ENCODE measurements at places on chromosomes 5 and 9.

GRCh38 chr5:74415695-74416102 lies 224.8 kb downstream of the ENC1 start:
- DNase-seq, result no peak

- no peak for DNase-seq
Measured at GRCh38 chr9:15354713-15355112, 47.7 kb upstream of the TTC39B start.

GRCh38 chr9:74935008-74935407 lies 17.7 kb downstream of the C9orf40 start:
- no peak for DNase-seq

- DNase-seq, result no peak
Measured at GRCh38 chr5:38497946-38498345, 58.5 kb downstream of the LIFR start.

DNA sequence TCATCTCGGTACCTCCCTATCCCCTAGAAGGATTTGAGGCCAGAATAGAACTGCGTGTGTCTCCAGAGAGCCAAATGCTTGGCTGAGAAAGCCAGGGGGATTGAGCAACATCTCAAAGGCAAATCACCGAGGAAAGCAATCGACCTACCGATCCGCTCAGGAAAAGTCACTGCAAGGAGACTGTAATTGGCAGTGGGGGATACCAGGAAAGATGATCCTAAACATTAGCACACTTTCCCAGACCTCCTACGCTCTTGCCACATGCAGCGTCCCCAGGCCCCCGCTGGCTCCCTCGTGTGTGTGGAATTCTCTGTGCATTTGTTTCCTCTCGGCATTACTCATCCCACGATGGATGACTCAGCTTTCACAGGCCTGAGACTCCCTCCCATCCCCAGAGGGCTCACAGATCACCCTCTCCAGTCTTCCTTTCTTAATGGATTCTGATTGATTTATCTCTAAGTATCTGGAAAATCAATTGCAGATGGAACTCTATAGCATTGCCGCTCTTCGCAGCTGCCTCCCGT lies 82.2 kb upstream of the ICE1 start:
- DNase-seq, result peak; percentile 71

DNA sequence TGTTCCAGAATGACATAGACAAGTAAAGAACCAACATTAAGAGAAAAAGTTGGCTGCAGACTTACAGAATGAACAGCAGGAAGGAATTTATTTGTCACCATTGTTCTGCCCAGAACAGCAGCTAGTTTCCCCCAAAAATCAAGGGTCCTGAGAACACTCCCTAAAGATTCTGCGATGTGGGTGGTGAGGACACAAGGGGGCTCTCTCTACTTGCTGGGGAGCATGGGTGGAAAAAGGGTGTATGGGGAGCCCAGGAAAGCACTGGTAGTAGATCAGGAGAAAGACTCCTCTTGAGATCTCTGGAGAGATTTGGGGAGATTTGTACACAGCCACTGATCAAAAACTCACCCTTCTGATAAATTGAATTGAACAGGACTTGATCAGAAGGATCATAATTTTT lies 316.5 kb downstream of the KCTD16 start:
- DNase-seq, result no peak

- no peak for DNase-seq
Measured at GRCh38 chr9:34628656-34629490, at the start of gene ARID3C. TSS of gene ARID3C (minus strand) at chr9:34629066. CDS start at chr9:34628014, 1,052 bp downstream.

DNA sequence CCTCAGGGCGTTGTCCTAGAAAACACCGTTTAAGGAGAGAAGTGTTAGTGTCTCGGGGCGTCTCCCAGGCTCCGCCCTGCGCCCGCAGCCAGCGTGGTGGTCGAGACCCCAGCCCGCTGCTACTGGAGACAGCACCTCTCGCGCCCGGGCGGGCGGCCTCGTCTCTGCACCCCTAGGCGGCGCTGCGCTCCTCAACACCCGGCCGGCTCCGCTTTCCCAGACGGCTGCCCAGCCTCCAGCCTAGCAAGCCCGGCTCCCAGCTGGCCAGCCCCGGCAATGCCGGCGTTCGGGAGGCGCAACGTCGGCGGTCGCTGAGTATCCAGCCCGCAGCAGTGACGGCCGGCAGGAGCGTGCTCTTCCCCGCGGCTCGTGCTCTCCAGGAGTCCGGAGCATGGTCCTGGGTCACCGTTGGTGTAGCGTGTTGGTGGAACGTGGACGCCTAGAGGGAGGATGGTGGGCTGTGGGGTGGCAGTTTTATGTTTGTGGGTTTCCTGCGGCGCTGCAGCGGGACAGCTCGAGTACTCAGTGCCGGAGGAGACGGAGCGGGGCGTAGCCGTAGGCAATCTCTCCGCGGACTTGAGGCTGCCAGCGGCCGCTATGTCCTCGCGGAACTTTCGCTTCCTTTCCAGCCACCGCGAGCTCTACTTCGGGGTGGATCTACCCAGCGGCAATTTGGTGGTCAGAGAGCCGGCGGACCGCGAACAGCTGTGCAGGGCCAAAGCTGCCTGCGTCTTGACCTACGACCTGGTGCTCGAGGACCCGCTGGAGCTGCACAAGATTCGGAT lies 536 bp downstream of the PCDHAC1 start:
- DNase-seq, result peak; percentile 34

GRCh38 chr5:6576861-6577501 lies 55.9 kb downstream of the NSUN2 start:
- DNase-seq, result peak; percentile 2
